ENCODE measurements at places on chromosomes 4 and X.

GRCh38 chr4:143377611-143378099 is 41.0 kb downstream of the GAB1 start:
- DNase-seq: peak; percentile 82

- DNase-seq: no peak
Measured at GRCh38 chr4:54717694-54718093, 59.9 kb downstream of the KIT start.

- DNase-seq: peak; percentile 39
Measured at GRCh38 chrX:135484641-135485289, 35.7 kb upstream of the INTS6L start.

GRCh38 chr4:7584098-7584497 is 149.4 kb upstream of the PSAPL1 start:
- DNase-seq: no peak

DNA sequence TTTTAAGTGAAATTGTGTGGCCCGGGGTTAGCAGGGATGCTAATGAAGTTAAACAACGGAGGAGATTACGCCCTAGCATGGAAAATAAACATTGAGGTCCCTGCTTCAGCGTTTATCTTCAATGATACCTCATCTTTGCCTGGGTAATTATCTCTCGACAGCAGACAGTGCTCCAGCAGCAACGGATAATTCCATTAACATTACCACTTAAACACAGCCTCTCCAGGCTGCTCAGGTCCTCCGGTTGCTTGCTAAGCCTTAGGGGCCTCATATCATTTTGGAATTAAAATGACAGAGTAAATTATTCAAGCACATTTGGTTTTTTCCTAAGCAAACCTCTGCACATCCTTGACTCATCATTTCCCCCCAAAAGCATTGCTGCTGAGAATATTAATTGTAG is 281.5 kb upstream of the KLF3 start:
- DNase-seq: no peak

DNA sequence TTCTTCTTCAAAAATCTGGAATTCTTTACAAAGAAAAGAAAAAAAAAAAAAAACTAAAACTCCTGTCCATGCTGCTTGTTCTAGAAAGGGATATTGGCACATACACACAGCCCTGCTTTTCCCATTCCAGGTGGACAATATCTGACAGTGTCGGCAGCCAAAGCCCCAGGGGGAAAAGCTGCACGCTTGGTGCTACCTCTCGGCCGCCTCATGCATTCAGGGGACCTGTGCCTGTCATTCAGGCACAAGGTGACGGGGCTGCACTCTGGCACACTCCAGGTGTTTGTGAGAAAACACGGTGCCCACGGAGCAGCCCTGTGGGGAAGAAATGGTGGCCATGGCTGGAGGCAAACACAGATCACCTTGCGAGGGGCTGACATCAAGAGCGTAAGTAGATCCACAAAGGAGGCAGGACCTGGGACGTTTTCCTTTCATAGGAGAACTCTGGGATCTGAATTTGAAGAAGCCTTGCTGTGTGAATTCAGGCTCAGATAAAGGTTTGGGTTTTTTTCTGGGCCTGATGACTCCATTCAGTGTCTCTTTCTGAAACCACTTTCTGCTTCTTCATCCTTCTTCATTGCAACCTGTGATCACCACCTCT is 71.9 kb downstream of the NPNT start:
- DNase-seq: no peak

- no peak for DNase-seq
Measured at GRCh38 chr4:52655506-52655905, 3.6 kb downstream of the USP46 start.

DNA sequence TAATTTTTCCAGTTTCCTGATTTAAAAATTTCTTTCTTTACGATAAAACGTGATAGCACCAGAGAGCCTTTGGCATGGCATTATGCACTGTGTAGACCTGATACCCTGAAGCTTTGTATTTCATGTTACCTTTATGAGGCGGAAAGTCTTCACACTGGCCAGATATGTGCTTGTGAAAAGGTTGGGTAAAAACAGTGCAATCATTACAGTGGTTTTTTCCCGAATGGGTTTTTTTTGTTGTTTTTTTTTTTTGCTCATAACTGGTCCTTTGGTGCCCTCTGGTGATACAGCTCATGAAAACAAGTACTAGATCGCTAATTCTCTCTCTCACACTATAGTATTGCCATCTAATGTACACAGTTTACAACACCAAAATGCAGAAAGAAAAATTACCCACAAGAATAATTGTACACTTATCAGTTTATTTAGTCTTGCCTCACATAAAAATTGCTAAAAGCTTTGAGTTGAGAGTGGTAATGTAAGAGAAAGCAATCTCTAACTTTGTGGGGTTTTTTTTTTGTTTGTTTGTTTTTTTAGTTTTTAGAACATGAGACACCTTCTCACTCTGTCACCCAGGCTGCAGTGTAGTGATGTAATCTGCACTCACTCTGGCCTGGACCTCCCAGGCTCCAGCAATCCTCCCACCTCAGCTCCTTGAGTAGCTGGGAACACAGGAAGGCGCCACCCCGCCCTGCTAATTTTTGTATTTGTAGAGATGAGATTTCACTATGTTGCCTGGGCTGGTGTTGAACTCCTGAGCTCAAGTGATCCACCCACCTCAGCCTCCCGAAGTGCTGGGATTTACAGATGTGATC is 21.3 kb downstream of the SPCS3 start:
- peak; percentile 32 for DNase-seq

- DNase-seq: peak; percentile 35
Measured at GRCh38 chr4:9988363-9988749, 32.9 kb downstream of the SLC2A9 start.

GRCh38 chr4:173343832-173344397 is 9.8 kb upstream of the HMGB2 start:
- no peak for DNase-seq

GRCh38 chr4:42420140-42420539 is 22.9 kb downstream of the SHISA3 start:
- DNase-seq: no peak

GRCh38 chr4:184806229-184806550 is 19.6 kb downstream of the ACSL1 start:
- no peak for DNase-seq

GRCh38 chr4:139957986-139958738 is 195.8 kb downstream of the MAML3 start:
- DNase-seq: no peak

- no peak for DNase-seq
Measured at GRCh38 chrX:72349190-72349589, 43.5 kb upstream of the CITED1 start.

GRCh38 chr4:171583790-171584189 is 229.4 kb upstream of the GALNTL6 start:
- no peak for DNase-seq

GRCh38 chr4:182276210-182277109 is 33.3 kb downstream of the TENM3 start:
- no peak for DNase-seq

DNA sequence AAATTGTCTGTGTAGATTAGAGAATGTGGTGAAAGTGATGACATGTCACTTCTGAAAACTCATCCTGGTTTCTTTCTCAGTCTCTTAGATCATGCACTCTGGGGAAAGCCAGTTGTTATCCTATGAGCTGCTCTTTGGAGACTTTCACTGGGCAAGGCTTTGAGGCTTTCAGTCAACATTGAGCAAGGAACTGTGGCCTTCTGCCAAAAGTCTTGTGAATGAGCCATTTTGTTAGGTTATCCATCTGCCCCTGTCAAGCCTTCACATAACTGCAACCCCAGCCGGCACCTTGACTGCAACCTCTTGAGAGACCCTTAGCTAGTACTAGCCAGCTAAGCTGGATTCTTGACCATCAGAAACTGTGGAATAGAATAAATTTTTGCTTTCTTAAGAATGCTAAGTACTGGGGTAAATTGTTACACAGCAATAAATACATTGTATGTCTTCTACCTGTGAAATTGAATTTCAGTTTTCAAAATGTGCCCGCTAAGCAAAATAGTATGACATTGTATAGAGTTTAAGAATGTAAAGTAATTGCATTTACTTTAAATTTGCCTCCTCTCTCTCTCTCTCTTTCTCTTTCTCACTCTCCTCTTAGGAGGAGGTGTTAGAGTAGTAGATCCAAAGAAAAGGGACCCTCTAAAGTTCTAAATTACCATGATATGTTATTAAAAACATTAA is 1273.0 kb downstream of the RAPGEF2 start:
- DNase-seq: no peak

All from inflammatory macrophage treated with lipopolysaccharide for 4 hours (primary cell).